ENCODE measurements at places on chromosomes 6 and 20. TPM values are rescaled to one million over a fixed set of nuclear protein-coding genes. Genes with fewer than 3 reads are reported as not detected.

DNA sequence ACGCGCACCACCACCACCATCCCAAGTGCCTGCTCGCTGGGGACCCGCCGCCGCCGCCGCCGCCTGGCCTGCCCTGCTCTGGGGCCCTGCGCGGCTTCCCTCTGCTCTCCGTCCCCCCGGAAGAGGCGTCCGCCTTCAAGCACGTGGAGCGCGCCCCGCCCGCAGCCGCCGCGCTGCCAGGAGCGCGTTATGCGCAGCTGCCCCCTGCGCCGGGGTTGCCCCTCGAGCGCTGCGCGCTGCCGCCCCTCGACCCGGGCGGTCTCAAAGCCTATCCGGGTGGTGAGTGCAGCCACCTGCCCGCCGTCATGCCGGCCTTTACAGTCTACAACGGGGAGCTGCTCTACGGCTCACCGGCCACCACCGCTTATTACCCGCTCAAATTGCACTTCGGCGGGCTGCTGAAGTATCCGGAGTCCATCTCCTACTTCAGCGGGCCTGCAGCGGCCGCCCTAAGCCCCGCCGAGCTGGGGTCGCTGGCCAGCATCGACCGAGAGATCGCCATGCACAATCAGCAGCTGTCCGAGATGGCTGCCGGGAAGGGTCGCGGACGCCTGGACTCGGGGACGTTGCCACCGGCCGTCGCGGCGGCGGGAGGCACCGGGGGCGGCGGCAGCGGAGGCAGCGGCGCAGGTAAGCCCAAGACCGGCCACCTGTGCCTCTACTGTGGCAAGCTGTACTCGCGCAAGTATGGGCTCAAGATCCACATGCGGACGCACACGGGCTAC lies 7.2 kb downstream of the PRDM13 start:
- no peak for DNase-seq

- DNase-seq, result no peak
Observed at GRCh38 chr20:4524307-4524706, 197.4 kb upstream of the PRND start.

GRCh38 chr6:145668844-145669243 lies 66.5 kb downstream of the EPM2A start:
- no peak for DNase-seq

DNA sequence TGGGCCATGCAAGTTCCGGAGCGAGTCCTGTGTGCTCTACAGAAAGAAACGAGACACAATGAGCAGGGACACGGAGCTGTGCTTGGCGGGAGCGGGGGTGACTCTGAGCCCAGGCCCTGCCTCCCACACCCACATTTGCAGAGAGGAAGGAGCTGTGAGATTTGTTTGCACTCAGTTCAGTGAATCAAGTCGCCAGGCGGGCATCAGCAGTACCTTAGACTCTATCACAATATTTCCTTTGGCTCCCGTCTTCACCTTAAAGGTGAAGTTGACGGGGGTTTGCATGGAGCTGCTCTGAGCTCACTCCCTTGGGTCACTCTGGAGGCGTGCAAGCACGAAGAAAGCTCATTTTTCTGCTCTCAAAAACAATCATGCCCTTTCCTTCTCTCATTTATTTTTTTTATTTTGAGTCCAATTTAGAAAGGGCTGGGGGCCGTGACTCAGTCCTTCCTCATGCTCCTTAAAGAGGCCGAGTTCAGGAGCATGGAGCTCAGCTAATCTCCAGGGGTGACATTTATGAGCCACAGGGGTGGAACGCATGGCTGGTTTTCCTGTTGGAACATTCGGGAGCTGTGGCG lies 188.2 kb downstream of the NFATC2 start:
- DNase-seq, result no peak

DNA sequence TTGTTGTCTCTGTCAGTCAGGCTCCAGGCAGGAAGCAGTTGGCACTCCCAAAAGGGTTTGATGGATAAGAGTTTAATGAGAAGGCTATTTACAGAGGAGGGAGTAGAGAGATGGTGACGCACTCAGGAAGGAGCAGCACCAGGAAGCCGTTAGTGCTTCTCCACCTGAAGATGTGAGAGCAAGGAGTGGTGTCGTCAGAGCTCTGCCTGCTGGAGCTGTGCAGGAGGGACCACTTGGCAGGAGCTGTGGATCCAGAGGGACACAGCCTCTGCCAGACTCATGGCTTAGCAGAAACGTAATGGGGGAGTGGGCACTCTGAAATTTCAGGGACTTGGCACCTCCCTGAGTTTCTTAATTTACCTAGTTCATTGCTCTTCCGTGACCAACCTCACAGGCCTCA lies 16.8 kb downstream of the DAAM2 start:
- no peak for DNase-seq

DNA sequence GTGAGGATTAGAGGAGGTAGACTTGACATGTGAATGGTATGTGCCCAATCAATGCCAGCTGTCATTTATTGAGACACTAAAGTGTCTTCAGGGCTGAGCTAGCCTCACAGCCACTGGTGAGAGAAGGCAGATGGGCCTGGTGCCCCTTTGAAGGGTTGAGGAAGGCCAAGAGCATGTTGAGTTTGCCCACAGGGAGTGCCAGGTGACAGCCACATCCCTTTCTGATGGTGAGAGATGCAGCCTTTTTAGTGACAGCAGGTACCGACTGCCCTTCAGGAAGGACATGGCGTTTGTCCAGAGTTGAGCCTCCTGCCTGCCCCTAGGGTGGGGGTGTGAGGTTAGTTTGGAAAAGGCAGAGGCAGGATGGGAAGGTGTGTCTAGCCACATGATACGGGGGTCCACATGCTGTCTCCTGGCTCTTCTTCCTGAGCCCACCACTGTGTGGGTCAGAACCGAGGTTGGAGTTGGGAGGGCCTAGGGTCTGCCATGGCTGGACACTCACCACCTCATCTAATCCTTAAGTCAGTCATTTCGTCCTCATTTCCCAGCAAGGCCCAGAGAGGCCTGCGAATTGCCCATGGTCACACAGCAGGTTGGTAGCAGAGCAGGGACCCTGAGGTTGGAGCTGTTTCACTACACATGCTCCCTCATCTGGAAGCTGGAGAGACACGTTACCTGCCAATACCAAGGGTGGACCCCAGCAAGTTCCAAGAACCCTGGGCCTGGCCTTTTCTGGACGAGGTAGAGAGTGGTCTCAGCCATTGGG lies 32.5 kb downstream of the SPDEF start:
- no peak for DNase-seq

DNA sequence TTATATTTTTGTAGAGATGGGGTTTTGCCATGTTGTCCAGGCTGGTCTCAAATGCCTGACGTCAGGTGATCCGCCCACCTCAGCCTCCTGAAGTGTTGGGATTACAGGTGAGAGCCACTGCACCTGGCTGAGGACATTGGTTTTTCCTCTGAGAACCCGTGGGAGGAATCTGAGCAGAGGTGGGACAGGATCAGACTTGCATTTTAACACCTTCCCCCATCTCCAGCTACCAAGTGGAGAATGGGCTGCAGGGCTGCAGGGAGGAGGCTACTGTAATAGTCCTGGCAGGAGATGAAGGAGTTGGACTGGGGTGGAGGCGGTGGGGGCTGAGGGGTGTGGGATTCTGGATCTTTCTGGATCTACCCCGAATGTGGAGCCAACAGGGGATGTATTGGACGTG lies 24.5 kb downstream of the FAM110A start:
- no peak for DNase-seq

- no peak for DNase-seq
Observed at GRCh38 chr6:159939591-159940016, 29.3 kb upstream of the IGF2R start.

GRCh38 chr6:162671580-162672165 lies 55.9 kb downstream of the PRKN start:
- no peak for DNase-seq

The ZNF334 gene
- total RNA-seq, result 11.4 TPM

The COX7A2 gene
- total RNA-seq, result 247 TPM

The TAAR6 gene
- total RNA-seq, result not detected

The PTCRA gene
- total RNA-seq, result not detected

The GINS1 gene
- 9.8 TPM for total RNA-seq

The LINC00237 gene
- total RNA-seq, result 0.82 TPM

The PRSS16 gene
- 0.41 TPM for total RNA-seq

All from frontal cortex (tissue), 4 donors.